NCI-H1436 (cell line): ENCODE measurements at places on chromosomes 7 and 10.

- DNase-seq, result no peak
These were observed 458.1 kb downstream of the RPS24 start for GRCh38 chr10:78491812-78492211.

GRCh38 chr7:25669961-25670841 is 441.9 kb upstream of the NPVF start:
- no peak for DNase-seq

- no peak for DNase-seq
These were observed 14.4 kb upstream of the MYL7 start for GRCh38 chr7:44155191-44156185.

DNA sequence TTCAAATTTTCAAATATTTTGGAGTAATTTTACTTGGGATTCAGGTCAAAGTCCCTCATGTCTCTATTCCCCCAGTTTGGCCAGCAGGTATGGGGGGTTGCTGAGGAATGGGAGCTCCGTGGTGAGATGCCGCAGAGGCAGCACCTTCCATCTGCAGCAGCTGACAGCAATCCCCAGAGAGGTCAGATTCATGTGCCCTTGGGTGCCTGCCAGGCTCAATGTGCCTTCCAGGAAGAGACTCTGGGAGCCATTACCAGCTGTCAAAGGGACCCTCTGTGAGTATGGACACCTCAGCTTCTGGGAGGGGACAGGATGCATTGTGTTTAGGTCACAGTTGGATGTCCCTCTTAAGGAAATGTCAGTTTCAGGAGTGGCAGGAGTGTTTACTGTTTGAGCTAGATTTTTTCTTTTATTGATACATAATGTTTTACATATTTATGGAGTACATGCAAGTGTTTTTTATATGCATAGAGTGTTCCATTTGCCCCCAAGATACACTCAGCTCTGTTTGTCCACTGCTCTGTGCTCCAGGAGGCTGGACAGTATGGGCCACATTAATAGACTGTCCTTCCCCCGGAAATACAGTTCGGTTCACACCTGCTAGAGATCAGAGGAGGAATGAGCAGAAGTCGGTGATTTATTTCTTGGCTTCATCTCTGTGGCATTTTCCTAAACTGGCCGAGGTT is 75.3 kb upstream of the GRB10 start:
- DNase-seq, result peak; percentile 58

DNA sequence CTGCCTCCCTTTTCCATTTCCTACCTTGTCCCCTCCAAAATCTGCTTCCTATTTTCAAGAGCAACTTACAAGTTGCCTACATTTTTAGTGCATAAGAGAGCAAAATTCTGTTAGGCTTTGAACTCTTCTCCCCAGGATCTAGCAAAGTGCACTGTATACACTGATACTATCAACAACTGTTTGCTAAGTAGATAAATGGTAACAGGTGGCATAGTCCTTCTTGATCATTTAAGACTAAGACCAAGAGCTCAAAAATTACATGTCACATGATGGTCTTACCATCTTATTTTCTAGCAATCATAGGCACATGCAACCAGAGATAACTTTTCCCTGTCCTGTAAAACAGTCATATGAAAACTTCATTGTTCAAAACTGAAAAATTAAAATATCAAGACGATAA is 16.2 kb downstream of the FAM3C start:
- DNase-seq, result no peak

DNA sequence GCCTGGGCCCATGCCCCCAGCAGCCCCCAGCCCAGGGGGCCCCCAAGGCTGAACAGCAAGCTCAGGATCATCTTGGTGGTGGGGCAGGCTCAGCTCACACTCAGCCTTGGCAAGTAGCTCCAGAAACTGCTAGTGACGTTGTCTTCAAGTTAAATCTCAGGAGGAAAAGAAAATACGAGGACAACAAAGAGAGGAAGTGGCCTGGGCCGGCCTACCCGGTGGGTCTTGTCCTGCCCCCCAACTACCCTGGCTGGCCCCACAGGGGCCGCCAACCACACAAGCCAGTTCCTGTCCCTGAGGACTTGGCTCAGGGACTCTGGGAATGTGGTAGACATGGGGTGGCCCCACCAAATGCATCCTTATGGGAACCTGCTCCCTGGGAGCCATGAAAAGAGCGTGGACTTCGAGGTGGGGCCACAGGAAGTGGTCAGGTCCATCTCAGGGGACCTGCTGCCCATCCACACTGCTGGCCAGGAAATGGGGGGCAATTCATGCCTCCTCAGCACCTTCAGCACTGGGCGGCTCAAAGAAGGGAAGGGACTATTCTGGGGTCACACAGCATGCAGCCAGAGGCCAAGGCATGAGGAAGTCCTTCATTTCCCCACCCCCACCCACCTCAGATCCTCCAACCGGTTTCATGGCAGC is at the start of gene MMRN2:
Gene MMRN2 (minus strand): TSS at position 145 of the 645 bp plus-strand sequence. CDS start 74 bp downstream, at position 71.
- DNase-seq, result no peak

GRCh38 chr7:33671531-33672262 is 233.6 kb upstream of the BMPER start:
- DNase-seq, result peak; percentile 40

- DNase-seq, result no peak
These were observed 89.1 kb upstream of the PDCD4 start for GRCh38 chr10:110782616-110783015.

DNA sequence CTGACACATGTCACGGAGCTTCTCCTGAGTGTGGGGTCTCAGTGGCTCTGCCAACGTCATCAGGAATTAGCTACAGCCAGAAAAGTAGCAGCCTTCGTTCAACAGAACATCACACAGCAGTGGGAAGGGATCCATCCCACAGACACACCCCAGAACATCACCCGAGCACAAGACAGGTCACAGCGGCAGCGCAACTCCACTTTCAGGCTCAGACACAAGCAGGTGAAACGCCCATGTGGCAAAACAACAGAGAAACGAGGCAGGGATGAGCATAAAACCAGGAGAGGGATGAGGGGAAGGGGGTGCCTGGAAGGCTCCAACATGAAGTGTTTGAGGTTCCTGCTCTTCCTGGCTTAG is 44.8 kb downstream of the CAMK2B start:
- no peak for DNase-seq

DNA sequence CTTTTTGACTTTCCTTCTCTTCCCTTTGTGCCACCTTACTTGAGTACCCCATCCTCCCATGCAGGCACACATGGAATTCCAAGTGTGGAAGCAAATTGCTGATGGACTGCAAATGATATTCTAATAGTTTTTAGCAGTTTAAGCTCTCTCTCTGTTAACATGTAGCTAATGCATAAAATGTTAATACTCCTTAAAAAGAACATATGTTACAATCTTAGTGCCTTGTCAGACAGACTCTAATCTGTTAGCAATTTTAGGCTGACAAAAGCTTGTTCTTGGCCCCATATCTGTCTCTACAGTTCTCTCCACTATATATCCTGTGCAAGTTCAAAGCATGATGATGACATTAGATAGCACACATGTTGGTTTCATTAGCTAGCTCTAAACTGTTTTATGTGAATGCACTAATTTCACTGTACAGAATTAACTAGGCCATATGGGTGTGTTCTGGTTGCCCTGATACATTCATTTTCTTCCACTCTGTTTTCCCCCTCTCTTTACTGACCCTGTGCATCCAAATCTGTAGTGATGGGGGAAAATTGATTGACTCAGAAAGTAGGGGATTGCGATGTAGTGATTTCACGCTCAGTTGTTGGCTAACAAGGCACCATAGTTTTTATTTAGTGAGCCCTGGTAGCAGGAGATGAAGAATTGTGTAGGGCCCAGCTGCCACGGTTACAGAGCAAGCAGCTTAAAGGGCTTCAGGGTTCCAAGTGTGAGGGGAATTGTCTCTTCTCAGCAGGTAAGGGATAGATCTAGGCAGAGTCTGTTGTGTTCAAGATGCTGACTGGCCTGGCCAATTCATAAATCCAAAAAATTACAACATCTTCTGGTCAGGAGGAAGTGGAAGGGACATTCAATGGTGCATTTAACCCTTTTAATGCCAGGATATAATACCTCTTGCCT is 114.6 kb upstream of the FZD1 start:
- no peak for DNase-seq

DNA sequence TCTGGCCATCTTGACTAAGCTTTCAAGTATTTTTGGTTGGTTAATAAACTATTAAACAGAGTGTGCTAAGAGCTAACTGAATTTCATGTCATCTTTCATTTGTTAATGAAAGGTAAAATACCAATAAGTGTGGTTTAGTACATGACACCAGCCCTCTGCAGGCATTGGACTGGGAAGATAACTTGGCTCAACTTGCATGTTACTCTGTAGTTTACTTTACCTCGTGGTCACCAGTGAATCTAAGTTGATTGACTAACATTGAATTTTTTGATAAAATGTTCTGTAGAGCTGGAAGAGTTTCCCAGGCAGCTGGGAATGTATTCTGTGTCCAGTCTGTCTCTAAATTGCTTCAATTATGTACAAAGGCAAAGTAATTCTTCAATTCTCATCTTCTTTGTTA is 49.9 kb downstream of the ASB4 start:
- no peak for DNase-seq

- DNase-seq, result no peak
These were observed 308.4 kb downstream of the HDAC9 start for GRCh38 chr7:18803923-18804322.

GRCh38 chr7:157978766-157979165 is 608.9 kb downstream of the PTPRN2 start:
- DNase-seq, result no peak

- DNase-seq, result no peak
These were observed 508.5 kb downstream of the RPS24 start for GRCh38 chr10:78542141-78542489.

- DNase-seq, result no peak
These were observed 31.7 kb upstream of the CCNY start for GRCh38 chr10:35304649-35305048.

GRCh38 chr7:74656441-74656836 is 1.1 kb upstream of the GTF2I start:
- peak; percentile 34 for DNase-seq

- no peak for DNase-seq
These were observed 16.2 kb upstream of the PAX2 start for GRCh38 chr10:100728928-100729861.

DNA sequence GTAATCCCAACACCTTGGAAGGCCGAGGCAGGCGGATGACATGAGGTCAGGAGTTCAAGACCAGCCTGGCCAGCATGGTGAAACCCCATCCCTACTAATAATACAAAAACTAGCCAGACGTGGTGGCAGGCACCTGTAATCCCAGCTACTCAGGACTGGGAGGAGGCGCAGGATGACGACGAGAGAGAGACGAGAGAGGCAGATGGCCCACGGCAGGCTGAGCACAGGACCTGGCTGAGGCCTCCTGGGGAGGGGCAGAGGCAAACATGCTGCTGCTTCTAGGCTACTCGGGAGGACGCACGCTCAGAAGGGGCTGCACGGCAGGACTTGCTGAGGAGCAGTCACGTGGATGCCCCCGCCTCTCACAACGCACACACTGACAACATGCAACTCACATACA is 22.4 kb downstream of the DIP2C start:
- DNase-seq, result no peak

- DNase-seq, result no peak
These were observed 29.2 kb upstream of the ATRNL1 start for GRCh38 chr10:115063701-115064658.

DNA sequence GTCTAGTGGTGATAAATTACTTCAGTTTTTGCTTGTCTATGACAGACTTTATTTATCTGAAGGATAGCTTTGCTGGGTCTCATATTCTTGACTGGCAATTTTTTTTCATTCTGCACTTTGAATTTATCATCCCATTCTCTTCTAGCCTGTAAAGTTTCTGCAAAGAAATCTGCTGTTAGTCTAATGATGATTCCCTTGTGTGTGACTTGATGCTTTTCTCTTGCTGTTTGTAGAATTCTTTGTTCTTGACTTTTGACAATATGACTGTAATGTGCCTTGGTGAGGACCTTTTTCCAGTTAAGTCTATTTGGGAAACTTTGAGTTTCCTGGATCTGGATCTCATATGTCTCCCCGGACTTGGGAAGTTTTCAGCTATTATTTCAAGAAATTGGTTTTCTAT is 59.3 kb upstream of the TMEM140 start:
- no peak for DNase-seq

GRCh38 chr10:4227586-4227985 is 442.6 kb upstream of the KLF6 start:
- no peak for DNase-seq

DNA sequence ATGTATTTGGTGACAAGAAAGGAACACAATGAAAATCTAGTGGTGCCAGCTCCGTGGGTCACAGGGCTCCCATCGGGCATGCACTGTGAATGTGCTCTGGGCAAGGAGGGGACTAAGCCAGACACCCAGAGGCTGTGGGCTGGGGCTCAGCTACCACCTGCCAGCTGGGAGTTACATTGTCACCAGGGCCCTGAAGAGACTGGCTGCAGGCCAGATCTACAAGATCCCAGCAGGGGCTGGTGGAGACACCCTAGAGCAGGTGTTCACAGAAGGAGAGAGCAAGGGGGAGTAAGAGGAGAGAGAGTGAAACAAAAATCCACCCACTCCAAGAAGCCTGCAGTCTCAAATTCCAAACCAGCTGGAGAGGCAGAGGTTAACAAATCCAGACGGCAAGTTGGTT is 116.6 kb upstream of the ADCY1 start:
- DNase-seq, result peak; percentile 83

DNA sequence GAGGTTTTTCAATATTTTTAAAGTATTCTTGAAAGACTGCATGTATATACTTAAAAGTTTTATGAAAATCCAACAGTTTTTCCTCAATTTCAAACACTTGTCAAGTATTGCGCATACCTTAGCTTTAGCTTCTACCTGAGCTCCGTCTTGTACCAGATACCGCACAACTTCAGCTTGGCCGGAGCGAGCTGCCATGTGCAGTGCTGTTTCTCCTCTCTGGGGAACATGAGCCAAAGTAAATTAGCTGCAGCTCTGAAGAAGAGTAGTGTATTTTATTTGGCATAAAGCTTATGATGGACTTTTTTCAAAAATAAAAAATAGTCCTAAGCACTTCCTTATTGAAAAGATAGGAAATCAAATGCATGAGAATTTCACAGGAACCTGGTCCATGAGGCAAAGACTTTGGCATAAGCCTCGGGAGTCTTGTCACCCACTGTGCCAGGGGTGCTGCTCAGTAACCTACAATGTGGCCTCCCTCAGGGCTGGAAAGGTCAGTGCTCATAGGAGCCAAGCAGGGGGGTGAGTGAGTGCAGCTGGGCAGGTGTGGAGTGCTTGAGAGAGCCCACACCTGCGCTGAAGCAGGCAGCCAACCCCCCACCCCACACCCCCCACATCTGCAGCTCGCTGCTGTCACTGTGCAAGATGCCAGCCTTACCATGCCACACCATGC is 189.5 kb downstream of the ANK3 start:
- no peak for DNase-seq

DNA sequence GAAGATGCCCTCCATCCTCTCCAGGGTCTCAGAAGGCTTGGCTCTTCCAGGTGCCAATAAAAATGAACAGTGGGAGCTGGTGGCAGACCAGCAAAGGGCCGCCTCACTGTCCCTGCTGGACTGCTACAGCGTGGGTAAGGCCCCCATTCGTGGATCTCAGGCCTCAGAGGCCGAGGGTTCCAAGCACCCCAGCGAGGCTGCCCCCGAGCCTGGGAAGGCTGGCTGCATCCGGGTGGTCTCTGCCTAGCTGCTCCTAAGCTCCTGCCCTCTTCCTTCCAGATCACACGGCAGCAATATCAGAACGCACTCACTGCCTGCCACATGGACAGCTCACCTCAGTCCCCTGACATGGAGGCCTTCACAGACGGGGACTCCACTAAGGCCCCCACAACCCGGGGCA is 42.9 kb downstream of the GOT1 start:
- no peak for DNase-seq
